Osteocyte (in vitro differentiated cells): ENCODE measurements at places on chromosomes 3 and 15. TPM values are rescaled to one million over a fixed set of nuclear protein-coding genes. Genes with fewer than 3 reads are reported as not detected.
A peak's percentile ranks its signal among the peaks of the same experiment; 100 is the strongest.

SEMA3B gene
- 5.5 and 8.1 TPM in 2 replicates for total RNA-seq

CSPG4 gene
- 43.3 and 48.1 TPM in 2 replicates for total RNA-seq

GPR62 gene
- not detected in 2 replicates for total RNA-seq

ZFAND6 gene
- total RNA-seq: 63.8 and 65.9 TPM in 2 replicates

- H3K36me3 ChIP-seq: peaks cover 2% of the 10 kb centered on the region
- no peak overlapping the region for H3K27ac ChIP-seq
- H3K27me3 ChIP-seq: no peaks in the 10 kb centered on the region
- DNase-seq: no peak
- no peak overlapping the region for H3K4me3 ChIP-seq
Observed at GRCh38 chr15:39744334-39745103, 38.1 kb downstream of the FSIP1 start.

DNA sequence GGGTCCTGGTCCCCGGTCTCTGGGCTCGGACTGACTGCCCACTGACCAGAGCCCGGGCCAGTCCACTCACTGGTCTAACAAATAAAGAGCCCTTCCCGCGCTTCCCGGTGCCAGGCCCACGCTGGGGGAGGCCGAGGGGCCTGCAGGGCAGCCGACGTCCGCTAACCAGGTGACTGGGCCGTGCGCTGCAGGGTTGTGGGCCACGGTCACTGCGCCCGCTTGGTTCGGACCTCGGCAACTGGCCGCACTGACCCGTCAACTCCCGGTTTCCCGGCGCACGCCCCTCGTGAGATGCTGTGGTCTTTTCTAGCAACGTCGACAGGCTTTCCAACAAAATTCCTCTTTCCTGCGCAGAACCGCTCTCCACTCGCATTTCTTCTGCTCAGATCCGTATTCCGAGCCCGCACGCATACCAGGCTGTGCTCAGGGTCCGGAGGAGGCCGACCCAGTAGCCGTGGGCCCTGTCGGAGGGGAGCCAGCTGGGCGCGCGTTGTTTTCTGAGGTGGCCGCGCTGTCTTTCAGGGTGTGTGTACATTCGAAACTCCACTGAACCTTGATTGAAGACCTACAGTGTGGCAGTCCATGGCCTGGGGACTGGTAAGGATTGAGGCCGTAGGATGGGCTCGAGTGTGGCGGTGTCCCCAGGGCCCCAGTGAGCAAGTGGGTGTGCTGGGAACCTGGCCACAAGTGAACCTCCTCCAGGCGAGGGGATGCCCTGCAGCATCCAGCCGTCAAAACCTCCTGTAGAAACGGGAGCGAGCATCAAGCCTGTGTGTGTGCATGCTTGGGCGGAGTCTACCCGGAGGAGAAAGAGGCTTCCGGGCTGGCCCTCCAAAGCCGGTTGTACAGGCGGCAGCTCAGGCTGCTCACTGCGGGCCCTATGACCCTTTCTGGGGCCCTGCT lies 875 bp upstream of the NT5DC2 start:
- H3K27me3 ChIP-seq: no peaks in the 10 kb centered on the region
- peak overlapping the region; percentile 81 for H3K27ac ChIP-seq
- H3K4me3 ChIP-seq: peak overlapping the region; percentile 87
- peak; percentile 81 for DNase-seq
- H3K36me3 ChIP-seq: peaks cover 14% of the 10 kb centered on the region

DNA sequence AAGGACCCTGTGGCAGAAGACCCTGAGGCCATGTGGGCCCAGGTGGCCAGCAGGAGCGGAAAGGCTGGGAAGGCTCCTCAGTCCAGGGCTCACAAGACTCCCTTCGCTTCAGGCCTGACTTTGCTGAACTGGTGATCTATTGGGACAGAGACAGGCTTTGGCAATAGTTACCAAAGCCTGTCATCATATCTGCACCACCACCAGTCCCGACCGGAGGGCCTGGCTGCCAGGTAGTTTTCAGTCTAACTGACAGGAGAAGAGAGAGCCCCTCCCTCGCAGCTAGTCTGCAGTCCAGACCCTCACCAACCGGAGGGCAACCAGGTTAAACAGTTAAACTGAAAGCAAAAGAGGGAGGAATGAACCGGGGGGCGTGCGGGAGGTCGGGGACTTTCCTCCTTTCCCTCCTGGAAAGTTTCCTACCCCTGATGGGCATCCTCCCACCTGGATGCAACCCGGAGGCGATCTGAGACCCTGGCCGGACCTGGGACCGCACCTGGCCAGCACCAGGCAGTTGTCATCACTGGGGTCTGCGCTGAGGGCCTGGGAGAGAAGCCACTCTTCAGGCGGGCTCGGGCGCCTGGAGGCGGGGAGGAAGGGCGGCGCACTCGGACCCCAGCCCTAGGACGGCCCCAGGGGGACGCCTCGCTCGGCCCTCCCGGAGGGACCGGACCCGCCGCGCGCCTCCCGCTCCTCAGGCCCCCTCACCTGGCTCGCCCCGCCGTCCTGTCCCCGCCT lies 435 bp downstream of the RAB27A start:
- no peak for DNase-seq
- peaks cover 11% of the 10 kb centered on the region for H3K4me1 ChIP-seq
- H3K4me3 ChIP-seq: peak overlapping the region; percentile 86
- peak overlapping the region; percentile 86 for H3K27ac ChIP-seq
- H3K36me3 ChIP-seq: no peaks in the 10 kb centered on the region
